CD4-positive, alpha-beta memory T cell (primary cell): ENCODE measurements at places on chromosomes 6 and 20. TPM values are rescaled to one million over a fixed set of nuclear protein-coding genes. Genes with fewer than 3 reads are reported as not detected.

FAXC gene
- not detected for polyA plus RNA-seq

TMEM74B gene
- polyA plus RNA-seq = not detected

FAM209B gene
- polyA plus RNA-seq = 0.58 TPM

RUNX2 gene
- 22.6 TPM for polyA plus RNA-seq

ZBTB2 gene
- polyA plus RNA-seq = 25.5 TPM

DNA sequence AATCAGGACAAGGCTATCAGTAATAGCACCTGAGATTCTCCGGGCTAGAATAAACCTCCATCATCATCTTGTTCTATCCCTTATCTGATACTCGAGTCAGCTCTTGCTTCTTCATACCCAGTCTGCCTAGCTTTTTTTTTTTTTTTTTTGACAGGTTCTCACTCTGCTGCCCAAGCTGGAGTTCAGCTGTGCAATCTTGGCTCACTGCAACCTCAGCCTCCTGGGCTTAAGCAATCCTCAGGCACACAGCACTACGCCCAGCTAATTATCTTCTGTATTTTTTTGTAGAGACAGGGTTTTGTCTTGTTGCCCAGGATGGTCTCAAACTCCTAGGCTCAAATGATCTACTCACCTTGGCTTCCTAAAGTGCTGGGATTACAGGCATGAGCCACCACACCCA, 19.5 kb downstream of the SRSF6 start:
- no peak overlapping the region for H3K4me3 ChIP-seq
- H3K27ac ChIP-seq = no peak overlapping the region
- no peaks in the 10 kb centered on the region for H3K4me1 ChIP-seq

GRCh38 chr6:37765182-37765775, 54.2 kb upstream of the ZFAND3 start:
- no peaks in the 10 kb centered on the region for H3K27me3 ChIP-seq
- H3K36me3 ChIP-seq = no peaks in the 10 kb centered on the region
- no peak overlapping the region for H3K27ac ChIP-seq
- no peak overlapping the region for H3K4me3 ChIP-seq
- H3K4me1 ChIP-seq = no peaks in the 10 kb centered on the region
- no peak for DNase-seq
